ENCODE measurements at places on chromosomes 5 and 9.

GRCh38 chr9:87237336-87237735 is 260.3 kb upstream of the DAPK1 start:
- no peak for DNase-seq

GRCh38 chr9:114437401-114437893 is 49.7 kb upstream of the AKNA start:
- no peak for DNase-seq

GRCh38 chr5:98938464-98938863 is 9.7 kb upstream of the CHD1 start:
- DNase-seq = no peak

- DNase-seq = no peak
Measured at GRCh38 chr5:130287438-130287837, 383.2 kb downstream of the CHSY3 start.

DNA sequence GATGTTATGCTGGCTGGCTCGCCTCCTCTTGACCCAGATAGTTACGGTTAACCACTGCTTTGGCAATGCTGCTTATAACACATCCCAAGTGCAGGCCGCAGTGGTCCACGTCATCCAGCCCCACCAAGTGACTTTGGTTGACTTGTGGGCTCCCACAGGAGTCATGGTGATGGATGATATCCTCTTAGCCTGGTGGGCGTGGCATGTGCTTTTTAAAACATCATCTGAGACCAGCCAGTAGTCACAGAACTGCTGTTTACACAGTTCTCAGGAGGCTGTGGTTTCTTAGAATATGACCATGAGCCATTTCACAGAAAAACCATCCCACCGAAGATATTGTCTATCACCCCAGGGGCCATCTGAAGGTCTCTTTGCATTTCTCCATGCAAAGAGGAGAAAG is 216.9 kb downstream of the SH3GL2 start:
- DNase-seq = no peak

DNA sequence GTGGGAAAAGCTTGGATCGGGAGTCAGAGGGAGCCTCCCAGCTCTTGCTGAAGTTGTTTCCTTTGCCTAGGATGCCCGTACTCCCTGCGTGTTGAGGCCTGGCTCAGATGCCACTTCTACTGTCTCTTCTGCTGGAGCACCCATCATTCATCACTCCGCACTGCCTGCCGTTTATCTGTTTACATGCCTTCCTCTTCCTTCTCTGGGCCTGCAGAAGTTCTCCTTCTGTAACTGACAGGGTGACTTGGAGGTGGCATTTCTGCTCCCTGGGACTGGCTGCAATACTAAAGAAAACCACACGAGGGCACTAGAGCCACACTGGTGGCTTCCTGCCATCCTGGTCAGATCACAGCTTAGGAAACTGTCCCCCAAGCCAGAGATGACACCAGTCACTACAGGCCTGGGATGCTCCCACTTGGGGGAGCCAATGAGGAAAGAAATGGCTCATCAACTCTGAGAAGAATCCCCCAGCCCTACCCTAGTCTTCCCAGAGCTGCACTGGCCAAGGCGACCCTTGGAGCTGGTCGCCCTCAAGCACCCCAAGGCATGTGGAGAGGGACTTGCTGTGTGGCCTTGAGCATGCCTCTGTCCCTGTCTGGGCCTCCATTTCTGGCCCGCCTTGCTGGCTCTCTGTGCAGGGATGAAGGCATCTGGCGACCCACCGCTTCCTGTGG is 9.7 kb upstream of the SLC25A51 start:
- peak; percentile 56 for DNase-seq

- DNase-seq = no peak
Measured at GRCh38 chr5:66862020-66862419, 265.8 kb downstream of the MAST4 start.

DNA sequence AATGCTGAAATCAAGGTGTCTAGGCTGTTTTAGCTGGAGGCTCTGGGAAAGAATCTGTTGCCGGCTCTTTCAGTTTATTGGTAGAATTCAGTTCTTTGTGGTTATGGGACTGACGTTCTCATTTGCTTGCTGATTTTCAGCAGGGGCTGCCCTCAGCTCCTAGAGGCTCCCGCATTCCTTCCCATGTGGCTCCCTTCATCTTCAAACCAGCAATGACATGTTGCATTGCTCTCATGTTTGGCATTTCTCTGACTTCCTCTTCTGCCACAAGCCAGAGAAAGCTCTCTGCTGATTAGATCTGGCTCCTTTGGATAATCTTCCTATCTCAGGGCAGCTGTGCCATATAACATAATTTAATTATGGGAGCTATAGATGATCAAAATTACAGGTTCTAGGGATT is 360.3 kb downstream of the LRRC70 start:
- DNase-seq = no peak

DNA sequence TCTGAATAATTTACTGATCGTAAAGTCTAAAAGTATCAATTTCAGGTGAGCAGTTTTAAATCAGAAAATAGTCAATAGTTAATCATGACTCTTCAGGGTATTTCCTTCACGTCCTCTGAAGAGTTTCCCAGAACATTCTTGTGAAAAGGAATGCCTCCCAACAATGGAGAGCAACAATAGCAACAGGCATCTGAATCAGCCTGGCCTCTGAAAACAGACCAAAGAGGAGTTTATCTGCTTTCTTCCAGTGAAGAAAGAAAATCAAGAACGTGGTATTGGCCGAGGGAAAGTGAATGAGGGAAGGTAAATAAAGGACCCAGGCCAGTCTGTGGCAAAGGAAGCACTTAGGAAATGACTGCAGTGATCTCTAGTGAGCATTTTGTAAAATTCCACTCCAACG is 26.1 kb upstream of the RASGEF1C start:
- no peak for DNase-seq
